ENCODE measurements at places on chromosomes 7 and 10.

DNA sequence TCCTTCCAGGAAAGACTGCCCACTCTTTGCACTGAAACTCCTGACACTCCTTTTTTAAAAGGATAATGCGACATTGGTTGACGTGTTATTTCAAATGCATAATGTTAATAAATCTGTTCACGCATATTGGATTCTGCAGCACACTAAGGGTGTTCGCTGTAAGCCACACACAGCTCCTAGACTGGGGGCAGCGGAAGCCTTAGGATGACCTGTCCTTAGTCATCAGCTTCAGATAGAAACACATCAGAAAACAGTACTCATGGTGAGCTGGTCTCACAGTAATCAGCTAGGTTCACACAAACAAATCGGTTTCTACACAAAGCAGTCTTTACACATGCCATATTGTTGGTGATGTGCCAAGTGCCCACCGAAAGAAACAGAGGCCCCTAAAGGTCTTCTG is 4.3 kb downstream of the NPS start:
- no peak for DNase-seq

DNA sequence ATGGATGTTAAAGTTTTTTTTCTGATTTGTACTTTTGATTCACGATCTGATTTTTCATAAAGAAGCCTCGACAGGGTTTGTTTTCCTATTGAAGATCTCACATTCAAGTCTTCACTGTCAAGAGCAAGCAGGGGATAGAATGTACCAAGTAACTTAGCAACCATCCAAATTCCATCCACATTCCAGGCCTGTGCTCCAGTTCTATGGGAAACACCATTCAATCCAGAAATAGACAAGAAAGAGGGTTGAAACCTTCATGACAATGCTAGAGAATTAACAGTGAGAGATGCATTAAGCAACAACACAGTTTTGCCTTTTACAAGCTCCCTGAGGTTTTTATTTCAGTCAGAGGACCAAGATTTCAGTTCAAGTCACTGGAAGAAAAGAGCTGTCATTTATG is 300.2 kb downstream of the NEBL start:
- DNase-seq: no peak

- DNase-seq: no peak
Observed at GRCh38 chr7:33471636-33472242, 342.4 kb downstream of the BBS9 start.

DNA sequence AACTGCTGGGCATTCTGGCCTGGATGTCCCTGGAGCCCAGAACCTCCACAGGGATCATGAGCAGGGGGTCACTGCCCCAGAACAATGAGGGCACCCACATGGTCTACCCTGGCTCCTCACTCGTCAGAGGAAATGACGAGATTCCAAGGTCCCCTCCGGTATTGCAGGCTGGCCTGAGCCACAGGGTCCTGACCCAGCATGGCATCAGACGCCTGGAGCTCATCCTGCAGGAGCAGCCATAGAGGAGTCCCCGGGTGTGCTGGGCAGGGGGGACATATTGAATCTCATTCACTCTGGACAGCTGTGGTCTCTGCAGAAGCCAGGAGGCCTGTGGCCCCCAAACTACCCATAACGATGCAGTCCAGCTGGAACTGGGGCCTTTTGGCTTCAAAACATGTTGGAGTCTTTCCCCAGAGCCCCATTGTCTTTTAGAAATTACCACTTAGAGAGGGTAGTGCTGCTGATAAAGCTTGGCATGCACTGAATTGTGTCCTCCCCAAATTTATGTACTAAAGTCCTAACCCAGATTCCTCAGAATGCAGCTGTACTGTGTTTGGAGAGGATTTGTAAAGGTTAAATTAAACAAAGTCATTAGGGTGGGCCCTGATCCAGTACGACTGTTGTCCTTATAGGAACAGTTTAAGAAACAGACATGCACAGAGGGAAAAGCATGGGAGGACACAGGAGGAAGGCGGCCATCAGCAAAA is 27.7 kb downstream of the ANXA8 start:
- DNase-seq: no peak

DNA sequence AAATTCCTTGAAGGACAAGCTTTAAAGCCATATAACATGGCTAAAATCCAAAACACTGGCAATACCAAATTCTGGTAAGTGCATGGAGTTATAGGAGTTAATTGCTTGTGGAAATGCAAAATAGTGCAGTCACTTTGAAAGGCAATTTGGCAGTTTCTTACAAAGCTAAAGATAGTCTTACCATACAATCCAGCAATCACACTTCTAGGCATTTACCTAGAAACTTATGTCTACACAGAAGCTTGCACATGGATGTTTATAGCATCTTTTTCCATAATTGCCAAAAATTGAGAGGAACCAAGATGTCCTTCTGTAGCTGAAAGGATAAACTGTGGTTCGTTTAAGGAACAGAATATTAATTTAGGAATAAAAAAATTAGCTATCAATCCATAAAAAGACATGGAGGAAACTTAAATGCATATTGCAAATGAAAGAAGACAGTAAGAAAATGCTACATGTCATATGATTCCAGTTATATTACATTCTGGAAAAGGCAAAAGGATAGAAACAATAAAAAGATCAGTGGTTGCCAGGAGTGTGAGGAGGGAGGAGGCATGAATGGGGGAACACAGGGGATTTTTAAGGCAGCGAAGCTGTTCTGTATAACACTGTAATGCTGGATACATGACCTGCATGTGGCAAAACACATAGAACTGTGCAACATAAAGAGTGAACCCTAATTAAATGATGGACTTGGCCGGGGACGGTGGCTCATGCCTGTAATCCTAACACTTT is 51.9 kb downstream of the GNAT3 start:
- DNase-seq: no peak

DNA sequence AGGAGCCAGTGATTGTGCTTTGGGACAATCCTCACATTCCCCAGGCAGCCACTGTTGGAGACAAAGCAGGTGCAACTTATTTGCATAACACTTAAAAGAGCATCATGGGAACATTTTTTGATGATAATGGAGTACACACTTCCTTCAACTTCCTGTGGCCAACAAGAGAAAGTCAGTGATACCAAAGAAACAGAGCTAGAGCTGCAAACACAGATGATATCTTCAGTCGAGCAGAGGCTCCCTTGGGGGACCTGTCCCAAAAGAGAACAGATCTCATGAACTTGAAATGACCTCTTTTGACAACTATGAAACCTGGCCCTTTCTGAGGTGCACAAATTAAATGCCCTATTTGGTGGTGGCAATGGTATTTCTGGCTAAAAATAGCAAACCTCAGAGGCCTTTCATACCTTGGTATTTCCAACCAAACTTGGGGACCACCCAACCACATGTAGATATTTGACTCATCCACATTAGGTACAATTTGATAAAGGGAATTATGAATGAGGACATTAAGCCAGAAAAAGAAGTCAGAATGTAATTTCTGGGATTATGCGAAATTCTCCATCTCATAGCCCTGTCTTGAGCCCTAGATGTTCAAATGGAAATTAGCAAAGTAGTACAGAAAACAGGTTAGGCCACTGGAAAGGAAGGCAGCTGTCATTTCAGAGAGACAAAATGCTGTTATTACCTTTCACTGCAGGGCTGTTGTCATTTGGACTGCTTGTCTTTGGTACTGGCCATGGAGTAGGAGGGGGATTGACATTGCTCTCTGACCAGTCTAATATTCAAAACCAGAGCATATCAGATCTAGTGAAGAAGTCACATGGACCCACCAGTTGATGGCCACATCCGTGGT is 146.2 kb downstream of the ICA1 start:
- no peak for DNase-seq

GRCh38 chr10:19958787-19959186 is 142.6 kb downstream of the PLXDC2 start:
- no peak for DNase-seq

DNA sequence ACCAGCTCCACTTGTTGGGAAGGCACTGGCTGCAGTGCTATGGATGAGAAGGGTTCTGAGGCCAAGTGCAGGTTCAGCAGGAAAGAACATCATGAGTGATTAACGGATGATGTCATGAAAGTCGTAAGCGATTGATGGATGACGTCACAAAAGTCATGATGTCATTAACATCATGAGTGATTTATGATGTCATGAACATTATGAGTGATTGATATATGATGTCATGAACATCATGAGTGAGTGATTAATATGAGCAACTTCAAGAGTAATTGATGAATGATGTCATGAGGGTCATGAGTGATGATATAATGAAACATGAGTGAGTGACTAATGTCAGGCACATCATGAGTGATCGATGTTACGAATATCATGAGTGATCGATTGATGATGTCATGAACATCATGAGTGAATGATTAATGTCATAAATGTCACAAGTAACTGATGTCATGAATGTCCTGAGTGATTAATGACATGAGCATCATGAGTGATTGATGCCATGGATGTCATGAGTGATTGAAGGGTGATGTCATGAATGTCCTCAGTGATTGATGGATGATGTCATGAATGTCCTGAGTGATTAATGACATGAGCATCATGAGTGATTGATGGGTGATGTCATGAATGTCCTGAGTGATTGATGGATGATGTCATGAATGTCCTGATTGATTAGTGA is 185.6 kb downstream of the PAXIP1 start:
- DNase-seq: no peak

DNA sequence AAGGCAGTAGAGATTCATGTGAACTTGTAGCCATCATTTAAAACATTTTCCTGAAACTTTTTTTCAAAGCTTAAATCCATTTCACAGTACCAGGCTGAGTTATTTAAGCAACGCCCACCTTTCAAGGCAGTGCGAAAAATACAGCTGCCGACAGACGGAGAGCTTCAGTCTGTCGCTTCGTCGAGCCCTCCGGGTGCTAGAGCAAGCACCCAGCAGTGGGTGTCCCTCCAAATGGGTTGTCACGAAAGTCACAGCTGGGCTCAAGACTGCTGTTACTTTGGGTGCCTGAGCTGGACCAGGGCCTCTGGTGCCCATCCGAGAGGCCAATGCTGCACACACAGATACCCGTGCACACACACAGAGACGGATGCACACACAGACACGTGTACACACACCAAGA is 135.6 kb downstream of the TCERG1L start:
- no peak for DNase-seq
